ENCODE measurements at places on chromosomes 13 and 19.
A peak's percentile ranks its signal among the peaks of the same experiment; 100 is the strongest.

DNA sequence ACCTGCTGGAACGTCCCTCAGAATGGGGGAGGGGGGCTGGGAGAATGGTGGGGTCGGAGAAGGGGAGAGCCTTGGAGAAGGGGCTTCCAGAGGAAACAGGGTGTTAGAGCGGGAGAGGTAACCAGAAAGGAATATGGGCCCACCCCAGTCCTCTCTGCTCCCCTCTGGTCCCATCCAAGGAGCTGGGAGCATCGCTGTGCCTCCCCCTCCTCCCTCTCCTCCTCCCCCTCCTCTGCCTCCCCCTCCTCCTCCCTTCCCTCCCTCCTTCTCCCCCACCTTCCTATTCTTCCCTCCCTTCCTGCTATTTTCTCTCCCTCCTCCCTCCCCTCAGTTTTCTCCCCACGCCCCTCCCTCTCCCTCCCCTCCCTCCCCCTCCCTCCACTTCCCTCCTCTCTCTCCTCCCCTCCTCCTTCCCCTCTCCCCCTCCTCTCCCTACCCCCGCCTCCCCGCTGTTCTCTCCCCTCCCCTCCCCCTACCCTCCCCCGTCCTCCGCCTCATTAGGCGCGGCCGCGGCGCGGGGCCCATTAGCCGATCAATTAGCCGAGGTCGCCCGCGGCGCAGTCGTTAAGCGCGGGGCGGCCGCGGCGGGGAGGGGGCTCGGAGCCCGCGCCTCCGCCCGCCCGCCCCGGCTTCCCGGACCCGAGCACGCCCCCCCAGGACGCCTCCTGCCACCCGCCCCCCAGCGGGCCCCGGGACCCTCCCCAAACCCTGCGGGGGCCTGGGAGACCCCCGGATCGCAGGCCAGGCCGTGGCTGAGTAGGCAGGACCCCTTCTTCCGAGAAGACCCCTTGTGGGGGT, 15.4 kb downstream of the TLE5 start:
- peak; percentile 74 for DNase-seq

DNA sequence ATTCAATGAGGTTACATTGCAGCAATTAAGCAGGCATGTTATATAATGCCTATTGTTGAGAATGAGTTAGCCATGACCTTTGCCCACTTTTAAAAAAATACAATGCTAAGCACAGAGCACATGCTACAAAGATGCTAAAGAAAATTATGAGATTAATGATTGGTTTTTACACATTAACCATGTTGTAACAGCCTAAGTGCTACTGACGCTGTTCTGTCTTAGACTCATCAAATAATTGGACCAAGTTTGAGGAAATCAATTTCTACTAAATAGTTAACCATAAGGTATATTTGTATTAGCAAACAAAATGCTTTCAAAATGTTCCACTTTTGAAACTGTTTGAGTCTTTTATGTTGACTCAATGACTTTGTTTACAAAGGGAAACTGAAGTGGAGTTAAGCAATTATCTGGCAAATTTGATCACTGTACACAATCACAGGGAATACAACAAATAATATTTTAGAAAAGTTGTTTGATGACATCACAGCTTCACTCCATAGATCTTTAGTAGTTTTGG, 14.3 kb downstream of the MIR17HG start:
- no peak for DNase-seq

- no peak for DNase-seq
Observed at GRCh38 chr19:2476451-2477140, 669 bp downstream of the GADD45B start.

DNA sequence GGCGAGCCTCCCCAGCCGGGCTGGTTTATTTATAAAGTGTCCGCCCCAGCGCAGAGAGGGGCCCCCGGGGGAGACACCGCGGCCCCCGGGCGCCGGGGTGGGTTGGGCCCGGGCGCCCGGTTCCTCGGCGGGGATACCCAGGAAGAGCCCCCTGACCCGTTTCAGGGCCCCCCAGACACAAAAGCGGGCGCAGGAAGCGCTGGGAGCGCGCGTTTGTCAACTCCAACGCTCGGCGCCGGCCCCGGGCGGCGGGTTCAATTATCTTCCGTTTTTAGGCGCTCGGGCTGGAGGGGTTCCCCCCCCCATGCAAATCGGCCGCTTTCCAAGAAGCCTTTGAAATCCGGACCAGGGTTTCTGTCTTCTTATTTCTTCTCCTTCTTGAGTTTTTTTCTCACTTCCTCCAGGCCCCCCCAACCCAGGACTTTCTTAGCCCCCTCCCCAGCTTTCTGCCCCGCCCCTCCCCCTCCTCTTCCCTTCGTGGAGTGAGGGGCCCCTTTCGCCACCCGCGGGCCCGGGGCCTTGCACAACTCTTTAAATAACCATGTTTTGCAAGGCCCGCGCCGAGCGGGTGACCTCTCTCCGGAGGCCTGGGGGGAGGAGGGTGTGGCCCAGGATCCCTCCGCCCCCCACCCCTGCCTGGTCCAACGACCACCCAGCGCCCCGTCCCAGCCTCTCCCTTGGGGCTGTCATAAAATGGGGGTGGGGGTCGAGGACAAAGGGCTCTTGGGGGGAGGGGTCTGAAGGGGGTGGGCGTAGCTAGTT, 935 bp downstream of the ARID3A start:
- DNase-seq, result peak; percentile 55

DNA sequence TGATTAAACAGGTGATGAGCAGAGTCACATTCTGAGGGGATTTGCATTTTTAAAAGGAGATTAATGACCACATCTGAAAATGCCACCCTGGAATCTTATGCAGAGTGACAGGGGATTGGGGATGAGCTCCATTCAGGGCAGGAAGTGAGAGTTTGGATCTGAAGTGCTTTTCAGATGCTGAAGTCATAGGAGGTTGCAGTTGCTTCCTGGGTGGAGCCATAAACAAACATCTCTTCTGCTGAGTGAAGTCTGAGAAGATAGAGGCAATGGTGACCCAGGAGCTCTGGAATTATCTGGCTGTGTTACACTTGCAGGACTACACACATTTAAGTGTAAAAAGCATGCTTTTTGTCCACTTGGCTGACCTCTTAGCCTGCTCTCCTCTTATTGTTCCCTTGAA, 51.4 kb upstream of the PSG8 start:
- no peak for DNase-seq

- DNase-seq, result no peak
Observed at GRCh38 chr19:3656073-3656746, 29.6 kb upstream of the CACTIN start.

DNA sequence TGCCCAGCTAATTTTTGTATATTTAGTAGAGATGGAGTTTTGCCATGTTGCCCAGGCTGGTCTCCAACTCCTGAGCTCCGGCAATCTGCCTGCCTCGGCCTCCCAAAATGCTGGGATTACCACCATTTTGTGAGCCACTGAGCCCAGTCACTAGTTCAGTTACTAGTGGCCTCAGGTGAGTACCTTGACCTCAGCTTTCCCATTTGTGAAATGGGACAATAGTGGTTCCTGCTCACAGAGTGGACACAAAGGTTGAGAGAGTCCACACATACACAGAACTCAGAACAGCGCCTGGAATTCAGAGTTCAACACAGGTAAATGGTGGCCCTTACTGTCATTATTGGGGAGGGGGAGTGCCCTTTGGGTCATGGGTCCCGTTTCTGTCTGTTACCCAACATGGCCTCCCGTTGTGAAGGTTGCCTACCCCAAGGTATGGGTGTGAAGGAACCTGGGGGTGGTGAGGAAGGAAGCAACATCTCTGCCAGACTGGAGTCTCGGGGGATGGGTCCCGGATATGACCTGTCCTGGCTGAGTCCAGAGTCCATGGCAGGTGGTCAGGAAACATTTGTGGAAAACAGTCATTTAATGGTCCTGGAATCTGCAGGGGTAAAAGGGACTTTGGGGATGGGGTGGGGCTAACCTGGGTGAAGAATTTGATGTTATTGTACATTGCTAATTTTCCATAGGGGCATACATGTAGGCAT, 11.7 kb upstream of the IRGC start:
- DNase-seq, result no peak

DNA sequence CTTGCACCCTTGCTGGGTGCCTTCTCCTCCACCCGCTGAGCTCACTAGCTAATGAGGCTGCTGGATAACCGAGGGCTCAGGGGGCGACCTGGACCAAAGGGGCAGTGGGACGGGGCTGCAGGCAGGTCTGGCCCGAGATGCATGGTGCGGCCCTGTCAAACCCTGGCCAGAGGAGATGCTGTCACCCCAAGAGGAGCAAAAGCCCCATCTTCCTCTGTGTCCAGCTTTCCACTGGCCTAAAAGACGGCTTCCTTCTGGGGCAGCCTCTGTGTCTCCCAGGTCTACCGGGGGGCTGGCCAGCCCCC, 261.8 kb downstream of the TBC1D4 start:
- DNase-seq, result no peak

GRCh38 chr13:40313269-40314200, 352.9 kb downstream of the FOXO1 start:
- DNase-seq, result no peak

DNA sequence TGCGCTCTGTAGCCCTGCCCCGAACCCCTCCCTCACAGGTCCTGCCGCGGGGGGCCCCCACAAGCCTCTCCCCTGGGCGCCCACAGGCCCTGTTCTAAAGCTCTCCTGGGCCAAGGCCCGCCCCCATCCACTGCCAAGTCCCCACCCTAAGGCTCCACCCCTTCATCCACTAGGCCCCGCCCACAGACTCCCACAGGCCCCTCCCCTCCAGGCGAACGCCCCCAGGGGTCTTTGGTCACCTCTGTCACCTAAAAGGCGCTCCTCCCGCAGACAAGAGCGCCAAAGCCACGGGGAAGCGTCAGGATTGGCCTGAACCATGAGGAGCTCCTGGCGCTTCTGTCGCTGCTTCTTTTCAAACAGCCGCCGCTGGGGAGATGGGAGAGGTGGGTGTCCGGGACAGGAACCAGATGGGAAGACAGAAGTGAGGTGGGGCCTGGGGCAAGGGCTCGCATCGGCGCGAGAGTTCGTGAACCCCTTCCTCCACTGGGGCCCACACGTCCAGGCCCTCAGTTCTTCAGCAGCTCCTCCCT, 2.3 kb downstream of the TULP2 start:
- DNase-seq, result peak; percentile 94

- DNase-seq, result no peak
Observed at GRCh38 chr13:80276371-80277289, 64.3 kb downstream of the SPRY2 start.

DNA sequence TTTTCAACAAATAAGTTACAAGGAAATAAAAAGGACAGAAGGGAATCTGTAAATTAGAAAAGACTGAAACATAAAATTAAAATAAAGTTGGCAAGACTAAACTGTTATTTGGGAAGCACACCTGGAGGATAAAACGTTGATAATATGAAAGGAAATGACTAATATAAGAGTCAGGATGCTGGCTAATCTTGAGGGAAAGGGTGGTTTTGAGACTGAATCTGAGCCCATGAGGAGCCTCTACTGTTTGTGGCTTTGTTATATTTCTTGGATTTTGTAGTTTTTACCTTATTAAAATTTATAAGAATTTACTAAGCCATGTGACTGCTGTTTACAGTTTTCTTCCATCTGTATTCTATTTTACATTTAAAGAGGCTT, 718.0 kb upstream of the SPRY2 start:
- no peak for DNase-seq

- no peak for DNase-seq
Observed at GRCh38 chr19:41871573-41872383, 5.3 kb upstream of the CD79A start.

DNA sequence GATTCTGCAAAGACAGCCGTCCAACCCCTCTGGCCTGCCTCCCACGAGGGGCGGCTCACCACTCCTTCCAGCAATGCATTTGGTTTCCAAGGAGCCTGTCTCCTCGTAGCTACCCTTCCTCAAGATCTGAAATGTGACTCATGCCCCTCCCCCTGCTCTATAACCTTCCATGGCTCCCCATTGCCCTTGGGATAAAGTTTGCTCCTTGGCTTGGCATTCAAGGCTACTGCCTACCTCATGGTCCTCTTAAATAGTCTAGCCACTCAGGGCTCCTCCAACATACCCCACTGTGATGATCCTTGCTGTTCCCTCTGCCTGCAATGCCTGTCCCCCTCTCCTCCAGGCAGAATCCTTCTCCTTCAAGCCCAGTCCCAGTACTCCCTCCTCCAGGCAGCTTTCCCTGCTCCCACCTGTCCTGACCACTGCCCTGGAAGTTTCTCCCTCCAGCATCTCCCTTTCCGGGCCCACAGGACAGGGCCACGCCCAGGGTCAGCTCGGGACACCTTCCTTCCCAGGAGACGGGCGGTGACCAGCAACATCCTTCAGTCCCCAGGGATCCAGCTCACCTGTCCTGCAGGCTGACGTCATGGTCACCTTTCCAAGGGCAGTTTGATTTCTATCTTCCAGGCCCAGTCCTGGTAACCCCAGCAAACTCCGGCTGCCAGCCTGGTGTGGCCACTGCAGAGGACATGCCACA, 19.2 kb upstream of the SEMA6B start:
- no peak for DNase-seq

- DNase-seq, result no peak
Observed at GRCh38 chr13:108315273-108315672, 45.8 kb downstream of the TNFSF13B start.

- DNase-seq, result no peak
Observed at GRCh38 chr19:50024719-50025021, 502 bp downstream of the VRK3 start.

DNA sequence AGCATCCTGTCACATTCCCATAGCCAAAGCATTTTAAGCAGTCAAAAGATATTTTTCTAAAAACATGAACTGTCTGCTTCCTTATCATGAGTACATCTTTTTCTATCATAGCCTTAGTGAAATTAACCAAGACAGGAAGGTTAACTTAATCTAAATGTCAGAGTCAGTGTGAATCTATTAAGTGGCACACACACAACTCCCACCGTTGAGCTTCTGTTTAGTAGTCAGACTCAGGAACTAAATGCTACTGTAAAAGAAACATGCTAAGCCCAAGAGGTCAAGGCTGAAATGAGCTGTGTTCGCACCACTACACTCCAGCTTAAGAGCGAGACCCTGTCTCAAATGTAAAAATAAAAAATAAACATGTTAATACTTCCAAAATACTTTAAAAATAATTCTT, 7.7 kb upstream of the POU4F1 start:
- no peak for DNase-seq

DNA sequence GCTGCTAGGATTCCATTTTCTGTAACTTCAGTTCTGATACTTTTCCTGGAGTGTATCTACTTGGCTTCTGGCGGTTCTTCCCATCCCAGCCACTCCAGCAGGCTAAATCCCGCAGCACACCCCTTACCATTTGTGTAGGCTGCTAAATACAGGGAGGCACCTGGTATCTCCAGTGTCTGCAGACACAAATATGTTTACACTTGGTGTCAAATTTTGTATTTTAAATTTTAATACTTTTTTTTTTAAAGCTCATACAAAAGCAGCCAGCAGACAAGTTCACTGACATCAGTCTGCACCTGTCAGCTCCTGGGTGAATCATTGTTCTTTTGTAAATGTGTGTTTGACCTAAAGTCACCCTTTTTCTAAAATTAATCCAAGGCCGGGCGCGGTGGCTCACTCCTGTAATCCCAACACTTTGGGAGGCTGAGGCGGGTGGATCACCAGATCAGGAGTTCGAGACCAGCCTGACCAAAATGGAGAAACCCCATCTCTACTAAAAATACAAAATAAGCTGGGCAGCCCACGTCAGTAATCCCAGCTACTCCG, 3.4 kb upstream of the ZSCAN4 start:
- no peak for DNase-seq

- DNase-seq, result no peak
Observed at GRCh38 chr19:14159059-14159458, 22.7 kb upstream of the ASF1B start.

GRCh38 chr19:9354651-9355050, 8.2 kb upstream of the ZNF177 start:
- no peak for DNase-seq

GRCh38 chr19:3248728-3249326, 24.4 kb downstream of the CELF5 start:
- DNase-seq, result no peak

GRCh38 chr19:17450264-17451075, 2.0 kb upstream of the TMEM221 start:
- no peak for DNase-seq

Data from H9 (cell line).